ENCODE measurements at places on chromosomes 16 and 17.

DNA sequence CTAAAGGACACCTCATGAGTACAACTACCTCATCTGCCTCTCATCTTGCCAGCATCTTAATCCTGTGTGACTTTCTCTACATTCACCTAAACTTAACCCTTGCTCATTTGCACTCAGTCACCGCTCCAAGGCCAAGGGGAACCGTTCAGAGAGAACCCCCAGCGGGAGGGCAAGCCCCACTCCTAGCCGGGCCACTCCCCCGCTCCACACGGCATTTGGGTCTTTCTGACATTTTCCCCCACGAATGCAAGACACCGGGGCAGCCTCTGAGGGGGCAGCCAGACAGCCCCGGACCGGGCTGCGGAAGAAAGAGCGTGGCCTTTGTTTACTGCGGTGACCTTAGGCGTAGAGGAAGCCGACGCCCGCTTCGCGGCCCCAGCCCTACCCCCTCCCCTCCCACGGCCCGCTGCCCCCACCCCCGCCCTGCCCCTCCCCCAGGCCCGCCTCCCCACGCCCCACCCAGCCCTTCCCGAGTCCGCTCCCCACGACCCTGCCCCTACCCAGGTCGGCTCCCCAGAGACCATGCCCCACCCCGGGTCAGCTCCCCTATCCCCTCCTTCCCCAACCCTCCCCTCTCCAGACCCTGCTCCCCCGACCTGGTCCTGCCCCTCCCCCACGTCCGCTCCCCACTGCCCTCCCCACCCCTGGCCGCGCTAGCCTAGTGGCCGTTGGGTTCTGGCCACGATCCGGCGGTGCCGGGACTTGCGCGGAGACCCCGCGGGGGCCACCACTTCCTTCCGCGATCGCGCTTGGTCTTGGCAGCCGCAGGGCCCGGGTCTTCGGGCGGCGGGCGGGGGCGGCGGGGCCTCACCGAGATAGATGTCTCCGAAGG lies 789 bp downstream of the CSNK1D start:
- no peak for DNase-seq

- DNase-seq, result peak; percentile 54
Observed at GRCh38 chr17:27540318-27541101, 84.3 kb downstream of the KSR1 start.

DNA sequence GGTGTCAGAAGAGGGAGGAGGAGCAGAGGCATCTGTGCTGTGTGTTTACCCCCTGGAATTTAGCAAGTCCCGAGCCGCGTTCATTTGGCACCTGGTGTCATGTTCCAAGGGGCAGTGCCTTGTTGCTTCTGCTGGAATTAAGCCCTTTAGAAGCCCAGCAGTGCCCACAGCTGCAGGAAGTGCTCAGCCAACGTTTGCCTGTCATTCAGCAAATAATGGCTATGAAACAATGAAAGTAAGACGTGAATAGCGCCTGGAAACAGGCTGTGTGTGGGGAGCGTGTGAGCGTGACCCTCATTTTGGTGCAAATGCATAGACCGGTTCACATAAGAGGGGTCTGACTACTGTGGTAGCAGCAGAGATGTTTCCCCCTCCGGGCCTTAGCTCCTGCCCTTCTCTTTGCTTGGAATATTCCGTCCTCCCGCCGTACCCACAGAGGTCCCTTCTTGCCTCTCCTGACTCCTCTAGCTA lies 5.8 kb upstream of the ATP2C2 start:
- peak; percentile 30 for DNase-seq

GRCh38 chr17:16406742-16407674 lies 8.4 kb upstream of the TRPV2 start:
- no peak for DNase-seq

DNA sequence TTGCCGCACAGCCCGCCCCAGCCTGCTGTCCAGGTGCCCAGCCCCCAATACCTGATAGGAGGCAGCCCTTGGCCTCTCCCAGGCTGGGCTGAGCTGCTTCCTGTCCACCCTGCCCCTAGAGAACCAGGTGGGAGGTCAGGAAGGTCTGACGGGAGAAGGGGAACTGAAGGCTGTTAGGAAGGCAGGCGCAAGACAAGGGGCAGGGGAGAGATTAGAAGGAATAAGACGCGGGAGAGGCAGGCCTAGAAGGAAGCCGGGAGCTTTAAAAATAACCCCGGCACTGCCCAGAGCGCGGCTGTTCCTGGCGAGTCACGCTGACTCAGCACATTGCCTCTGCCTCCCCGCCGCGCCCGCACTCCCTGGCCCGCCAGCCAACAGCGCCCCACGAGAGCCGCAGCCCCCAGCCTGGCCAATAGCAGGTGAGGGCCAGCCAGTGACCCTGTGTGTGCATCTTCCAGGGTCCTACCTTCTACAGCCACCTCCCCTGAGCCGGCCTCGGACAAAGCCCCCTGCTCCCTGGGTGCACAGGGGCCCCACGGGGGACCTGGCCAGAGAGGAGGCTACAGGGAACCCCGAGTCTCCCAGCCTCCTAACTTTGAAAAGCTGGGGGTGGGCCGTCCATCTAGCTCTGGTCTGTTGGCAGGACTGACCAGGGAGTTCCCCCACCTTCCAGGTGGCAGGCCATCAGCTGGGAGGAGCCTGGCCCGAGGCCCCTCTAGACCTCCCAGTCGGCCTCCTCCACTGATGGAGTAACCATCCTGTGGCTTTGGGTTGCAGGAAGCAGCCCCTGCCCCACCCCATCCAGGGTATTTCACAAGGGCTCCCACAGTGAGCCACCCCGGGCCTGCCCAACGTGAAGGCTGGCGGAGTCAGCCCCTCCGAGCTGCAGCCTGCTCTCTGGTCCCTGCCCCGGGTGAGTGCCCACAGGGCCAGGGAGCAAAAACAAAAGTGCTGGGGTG lies 4.0 kb downstream of the MAFG start:
- no peak for DNase-seq
